H7 (cell line): ENCODE measurements at places on chromosomes 16 and 17.

- no peak for DNase-seq
Measured at GRCh38 chr16:977081-977701, 4.4 kb upstream of the SOX8 start.

DNA sequence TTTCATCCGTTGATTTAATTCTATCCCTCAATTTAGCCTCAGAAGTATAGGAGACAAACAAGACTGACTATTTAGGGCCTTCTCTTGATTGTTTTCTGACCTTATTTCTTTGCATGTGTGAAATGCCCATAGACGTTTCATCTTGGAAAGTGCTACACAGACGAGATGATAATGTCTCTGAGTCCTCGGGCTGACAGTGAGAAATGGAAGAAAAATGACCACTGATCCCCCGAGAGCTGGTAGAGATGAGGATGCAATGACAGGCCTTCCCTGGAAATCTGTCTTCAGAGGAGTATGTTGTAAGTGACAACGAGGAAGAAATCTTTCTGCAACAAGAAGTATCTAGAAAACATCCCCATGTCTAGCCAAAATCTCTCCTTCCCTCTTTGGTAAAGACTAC lies 522.9 kb downstream of the HAPSTR1 start:
- no peak for DNase-seq

DNA sequence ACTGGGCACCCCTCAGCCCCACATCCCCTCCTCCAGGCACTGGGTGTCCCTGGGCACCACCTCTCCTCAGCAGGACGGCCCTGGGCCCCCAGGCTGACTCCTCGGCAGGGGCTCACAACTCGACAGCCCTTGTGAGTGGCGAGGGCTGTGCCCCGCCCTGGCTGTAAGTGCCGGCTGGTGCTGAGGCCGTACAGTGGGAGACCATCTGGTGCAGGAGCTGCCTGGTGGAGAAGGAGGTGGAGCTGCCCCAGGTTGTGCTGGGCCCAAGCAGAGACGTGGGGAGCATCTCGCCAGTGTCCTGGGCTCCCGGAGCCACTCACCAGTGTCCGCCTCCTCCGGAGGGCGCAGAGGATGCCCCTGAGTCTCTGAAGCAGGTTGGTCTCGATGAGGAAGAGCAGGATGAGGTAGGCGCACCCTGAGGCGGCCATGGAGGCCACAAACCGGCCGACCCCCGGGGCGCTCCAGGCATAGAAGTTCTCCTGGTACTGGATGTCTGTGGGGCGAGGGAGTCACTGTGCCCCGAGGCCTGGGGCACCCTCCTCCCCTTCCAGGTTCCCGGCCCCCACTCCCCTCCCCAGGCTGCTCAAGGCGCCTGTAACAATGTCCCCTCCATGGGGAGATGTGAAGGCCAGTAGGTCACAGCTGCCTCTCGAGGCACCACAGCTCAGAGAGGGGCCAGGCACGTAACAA lies 15.1 kb upstream of the RNPS1 start:
- DNase-seq = no peak

- no peak for DNase-seq
Measured at GRCh38 chr16:8398548-8398947, 191.8 kb downstream of the TMEM114 start.
